ENCODE measurements at places on chromosomes 1 and 21.

- DNase-seq, result no peak
These were observed 23.3 kb downstream of the TOMM20 start for GRCh38 chr1:235105051-235106043.

DNA sequence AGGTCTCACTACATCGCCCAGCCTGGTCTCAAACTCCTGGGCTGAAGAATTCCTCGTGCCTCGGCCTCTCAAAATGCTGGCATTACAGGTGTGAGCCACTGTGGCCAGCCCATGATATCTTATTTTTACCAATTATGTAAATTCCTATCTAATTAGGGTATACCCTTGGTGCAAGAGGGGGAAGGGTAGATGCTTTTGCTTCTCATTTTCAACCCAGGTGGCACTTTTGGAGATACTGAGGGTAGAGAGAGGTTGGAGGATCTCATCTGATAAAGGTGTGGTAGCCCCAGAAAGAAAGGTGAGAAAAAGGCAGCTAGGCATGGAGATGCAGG, 17.4 kb downstream of the ENSA start:
- DNase-seq, result no peak

DNA sequence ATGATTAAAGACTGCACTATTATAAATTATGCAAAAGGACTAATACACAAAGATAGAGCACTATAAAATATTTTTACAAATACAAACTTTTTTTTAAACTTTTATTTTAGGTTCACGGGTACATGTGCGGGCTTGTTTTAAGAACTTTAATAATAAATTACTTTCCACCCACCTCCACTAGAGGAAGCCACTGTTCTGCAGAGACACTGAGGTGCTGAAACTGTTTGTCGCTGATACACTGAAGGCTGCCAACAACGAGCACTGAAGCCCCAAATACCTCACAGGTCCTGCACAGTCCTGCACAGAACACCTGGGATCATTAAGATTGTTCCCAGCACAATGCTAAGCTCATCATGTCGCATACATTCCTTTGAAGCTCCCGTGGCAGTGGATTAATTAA, 19.9 kb downstream of the COA6 start:
- DNase-seq, result no peak

GRCh38 chr1:169812131-169812530, 17.4 kb upstream of the METTL18 start:
- no peak for DNase-seq

DNA sequence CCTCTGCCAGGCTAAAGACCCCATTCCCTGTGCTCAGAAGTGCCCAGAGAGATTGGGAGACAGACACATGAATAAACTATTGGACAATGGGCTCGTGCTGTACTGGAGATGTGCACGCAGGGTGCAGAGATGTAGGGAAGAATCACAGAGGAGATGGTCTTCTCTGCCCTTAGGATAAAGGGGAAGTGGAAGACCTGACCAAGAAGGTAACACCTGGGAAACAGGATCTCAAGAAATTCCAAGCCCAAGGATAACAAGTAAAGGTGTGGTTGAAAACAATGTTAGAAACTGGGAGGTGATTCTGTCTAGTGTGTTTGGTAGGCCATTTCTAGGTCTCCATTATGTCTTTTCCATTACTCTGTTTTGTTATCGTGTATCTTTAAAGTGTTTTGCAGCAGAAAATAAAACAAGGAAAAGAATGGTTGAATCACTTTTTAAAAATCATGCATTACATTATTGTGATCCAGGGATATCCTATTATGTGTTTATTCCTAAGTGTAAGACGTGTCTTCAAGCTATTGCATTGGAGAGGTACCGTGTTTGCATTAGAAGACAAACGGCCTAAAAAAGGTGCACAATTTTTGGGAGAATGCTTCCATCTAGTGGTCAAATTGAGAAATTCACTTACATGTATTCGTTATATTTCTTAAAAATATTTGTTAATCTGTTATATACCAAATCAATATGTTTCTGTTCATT, 40.8 kb upstream of the KCTD3 start:
- DNase-seq, result peak; percentile 65

DNA sequence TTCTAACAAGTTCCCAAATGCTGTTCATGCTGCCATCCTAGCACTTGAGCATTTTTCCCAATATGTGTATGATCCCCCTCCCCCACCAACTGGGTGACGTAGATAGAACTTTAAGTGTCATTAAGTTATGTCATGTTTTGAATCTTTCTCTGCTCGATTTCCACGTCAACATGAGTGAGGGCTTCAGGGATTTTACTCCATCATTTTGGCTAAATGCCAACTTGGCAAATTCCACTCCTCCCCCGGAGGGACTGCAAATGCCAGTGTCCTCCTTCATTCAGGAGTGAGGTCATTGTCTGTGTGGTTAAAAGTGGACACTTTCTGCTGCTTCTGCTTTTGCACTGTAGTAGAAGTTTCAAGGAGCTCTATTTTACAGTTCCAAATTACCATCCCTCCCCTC, 201.7 kb downstream of the FGGY start:
- no peak for DNase-seq

GRCh38 chr1:2354511-2355372, 36.6 kb downstream of the MORN1 start:
- DNase-seq, result no peak

DNA sequence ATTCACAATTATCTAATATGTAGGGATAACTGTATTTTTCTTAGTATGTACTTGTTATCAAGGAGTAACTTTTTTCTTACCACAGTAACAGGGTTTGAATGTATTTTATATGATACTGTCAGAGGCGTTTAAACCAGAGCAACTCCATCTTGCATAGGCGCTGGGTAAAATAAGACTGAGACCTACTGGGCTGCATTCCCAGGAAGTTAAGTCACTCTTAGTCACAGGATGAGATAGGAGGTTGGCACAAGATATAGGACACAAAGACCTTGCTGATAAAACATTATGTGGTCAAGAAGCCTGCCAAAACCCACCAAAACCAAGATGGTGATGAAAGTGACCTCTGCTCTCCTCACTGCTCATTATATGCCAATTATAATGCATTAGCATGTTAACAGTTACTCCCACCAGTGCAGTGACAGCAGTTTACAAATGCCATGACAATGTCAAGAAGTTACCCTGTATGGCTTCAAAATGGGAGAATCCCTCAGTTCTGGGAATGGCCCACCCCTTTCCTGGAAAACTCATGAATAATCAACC, 64.8 kb downstream of the RPE65 start:
- DNase-seq, result no peak

GRCh38 chr1:162406811-162407210, 5.1 kb downstream of the SH2D1B start:
- no peak for DNase-seq

DNA sequence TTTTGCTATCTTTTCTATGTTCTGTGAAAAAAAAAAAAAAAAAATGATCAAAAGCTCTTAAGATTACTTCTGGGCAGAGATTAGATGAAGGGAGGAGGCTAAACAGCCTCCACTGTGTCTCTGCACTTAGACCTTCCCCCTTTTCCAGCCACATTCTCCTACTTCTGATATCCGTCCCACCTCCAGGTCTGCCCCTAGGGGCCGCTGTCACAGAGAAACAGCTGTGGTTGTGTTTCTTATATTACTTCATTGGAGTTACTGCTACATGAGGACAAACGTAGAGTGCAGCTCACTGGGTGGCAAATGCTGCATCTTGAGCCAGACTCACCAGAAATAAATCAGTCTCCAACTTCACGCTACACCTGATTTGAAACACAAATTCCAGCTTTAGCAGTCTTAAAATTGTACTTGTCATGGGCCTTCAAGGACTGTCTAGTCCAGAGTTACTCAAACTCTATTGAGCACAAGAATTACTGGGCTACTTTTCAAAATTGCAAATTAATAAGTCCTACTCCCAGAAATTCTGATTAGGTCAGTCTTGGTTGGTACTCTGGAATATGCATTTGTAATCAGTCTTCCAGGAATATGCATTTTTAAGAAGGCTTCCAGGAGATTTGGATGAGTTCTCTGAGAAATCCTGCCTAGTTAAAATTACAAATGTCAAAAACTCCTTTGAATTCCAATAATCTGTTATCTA, 125.2 kb upstream of the PTBP2 start:
- peak; percentile 53 for DNase-seq

- no peak for DNase-seq
These were observed 46.0 kb downstream of the PKP1 start for GRCh38 chr1:201329286-201329685.

- no peak for DNase-seq
These were observed 33.6 kb upstream of the FHAD1 start for GRCh38 chr1:15213341-15213821.

- DNase-seq, result peak; percentile 61
These were observed 108.0 kb upstream of the ADAR start for GRCh38 chr1:154716011-154716410.

- DNase-seq, result no peak
These were observed 102.8 kb downstream of the RHOU start for GRCh38 chr1:228837817-228838716.

GRCh38 chr1:160789702-160790611, 6.0 kb upstream of the LY9 start:
- DNase-seq, result no peak
